NCI-H1048 (cell line): ENCODE measurements at places on chromosomes 3 and 15.

DNA sequence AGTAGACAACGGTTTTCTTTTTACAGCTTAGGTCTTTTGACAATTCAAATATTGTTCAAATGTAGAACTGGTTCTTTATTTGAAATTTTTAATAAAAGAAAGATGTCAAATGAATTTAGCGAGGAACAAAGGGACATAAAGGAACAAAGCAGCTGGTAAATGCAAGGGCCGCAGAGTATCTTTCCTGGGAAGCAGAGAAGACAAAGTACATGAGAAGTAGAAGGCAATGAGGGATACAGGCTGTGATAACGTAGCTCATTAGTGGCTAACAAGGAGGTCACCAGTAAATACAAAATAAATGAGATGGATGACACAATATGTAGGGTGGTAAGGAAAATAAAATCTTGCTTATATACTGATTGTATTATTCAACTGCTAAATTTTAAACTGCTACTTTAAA lies 762.8 kb downstream of the VGLL3 start:
- DNase-seq = no peak

- DNase-seq = no peak
Measured at GRCh38 chr3:4426782-4427344, 40.2 kb downstream of the SUMF1 start.

GRCh38 chr3:143220741-143221140 lies 101.2 kb downstream of the CHST2 start:
- no peak for DNase-seq

DNA sequence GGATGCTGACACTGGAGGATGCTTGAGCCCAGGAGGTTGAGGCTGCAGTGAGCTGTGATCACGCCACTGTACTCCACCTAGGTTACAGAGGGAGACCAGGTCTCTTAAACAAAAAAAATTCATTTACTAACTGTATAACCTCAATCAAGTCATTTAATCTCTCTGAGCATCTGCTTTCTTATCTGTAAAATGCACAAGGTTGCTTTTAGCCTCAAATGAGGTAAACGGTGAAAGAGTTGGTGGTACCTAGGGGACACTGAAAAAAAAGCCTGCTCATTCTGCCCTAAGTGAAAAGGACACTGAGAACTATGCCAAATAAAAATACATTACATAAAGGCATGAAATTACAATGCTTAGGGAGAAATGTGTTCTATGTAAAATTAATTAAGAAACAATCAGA lies 3.4 kb downstream of the PP2D1 start:
- DNase-seq = no peak

DNA sequence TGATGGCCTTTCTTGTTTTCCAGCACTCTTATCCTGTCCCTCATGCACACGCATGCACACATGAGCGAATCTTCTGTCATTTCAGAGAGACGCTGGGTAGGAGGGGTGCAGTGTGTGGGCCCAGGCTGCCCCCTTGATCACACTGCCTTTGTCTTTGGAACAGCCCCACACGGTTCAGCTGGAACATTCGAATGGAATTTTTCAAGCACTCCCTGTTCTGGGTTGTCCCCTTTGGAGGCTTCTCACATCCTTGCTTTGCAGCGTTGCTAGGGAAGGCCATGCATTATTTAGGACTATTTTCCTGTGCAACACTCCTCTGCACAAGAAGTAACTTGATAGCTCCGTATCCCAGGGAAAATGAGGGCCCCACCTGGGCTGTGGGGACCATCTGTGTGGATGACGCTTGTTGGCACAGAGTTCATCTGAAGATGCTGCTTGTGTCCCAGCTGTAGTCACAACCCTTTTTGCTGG lies 78.4 kb downstream of the SPSB4 start:
- no peak for DNase-seq

GRCh38 chr3:188573956-188574355 lies 420.0 kb downstream of the LPP start:
- DNase-seq = no peak

GRCh38 chr3:153679714-153680113 lies 441.5 kb upstream of the ARHGEF26 start:
- DNase-seq = no peak

GRCh38 chr3:192487033-192487432 lies 240.3 kb downstream of the FGF12 start:
- DNase-seq = no peak

GRCh38 chr3:128736601-128737000 lies 10.6 kb downstream of the RAB7A start:
- DNase-seq = no peak
